ENCODE measurements at places on chromosomes 3 and 15. TPM values are rescaled to one million over a fixed set of nuclear protein-coding genes. Genes with fewer than 3 reads are reported as not detected.

GRCh38 chr3:8359133-8359532 is 142.5 kb upstream of the LMCD1 start:
- no peaks in the 10 kb centered on the region for H3K36me3 ChIP-seq
- no peaks in the 10 kb centered on the region for H3K27me3 ChIP-seq
- H3K4me3 ChIP-seq, result no peak overlapping the region
- no peak overlapping the region for H3K27ac ChIP-seq
- no peak for DNase-seq
- H3K4me1 ChIP-seq, result no peaks in the 10 kb centered on the region

GRCh38 chr3:34016925-34017587 is 218.6 kb downstream of the PDCD6IP start:
- H3K4me3 ChIP-seq, result no peak overlapping the region
- H3K27me3 ChIP-seq, result no peaks in the 10 kb centered on the region
- no peaks in the 10 kb centered on the region for H3K4me1 ChIP-seq
- no peak overlapping the region for H3K27ac ChIP-seq

DNA sequence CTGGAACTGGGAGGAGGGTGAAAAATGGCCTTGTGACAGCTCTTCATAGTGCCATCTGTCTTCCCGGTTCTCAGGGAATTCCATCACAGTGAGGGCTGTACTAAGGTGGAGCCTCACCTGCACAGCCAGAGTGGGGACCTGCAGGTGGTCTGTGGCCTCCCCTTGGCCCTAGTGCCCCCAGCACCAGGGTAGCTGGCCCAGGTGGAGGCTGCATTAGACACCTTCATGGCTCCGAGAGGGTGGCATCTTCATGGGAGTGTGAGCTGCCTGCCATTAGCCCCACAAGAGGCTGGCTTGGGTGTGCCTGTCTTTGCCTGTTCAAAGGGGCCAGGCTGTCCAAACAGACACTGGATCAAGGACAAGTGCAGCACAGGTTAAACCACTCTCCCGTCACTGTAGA is 95.5 kb upstream of the PRR23E start:
- H3K4me1 ChIP-seq, result no peaks in the 10 kb centered on the region
- no peak overlapping the region for H3K4me3 ChIP-seq
- H3K36me3 ChIP-seq, result no peaks in the 10 kb centered on the region
- DNase-seq, result no peak
- H3K27ac ChIP-seq, result no peak overlapping the region
- H3K27me3 ChIP-seq, result no peaks in the 10 kb centered on the region

- no peak overlapping the region for H3K27ac ChIP-seq
- no peak for DNase-seq
- no peak overlapping the region for H3K4me3 ChIP-seq
- H3K36me3 ChIP-seq, result no peaks in the 10 kb centered on the region
Observed at GRCh38 chr15:52283281-52283680, 12.3 kb downstream of the MYO5C start.

- no peak overlapping the region for H3K27ac ChIP-seq
- H3K4me3 ChIP-seq, result no peak overlapping the region
- no peaks in the 10 kb centered on the region for H3K36me3 ChIP-seq
- no peak for DNase-seq
- H3K27me3 ChIP-seq, result no peaks in the 10 kb centered on the region
- peaks cover 13% of the 10 kb centered on the region for H3K4me1 ChIP-seq
Observed at GRCh38 chr15:45276831-45277230, 24.8 kb downstream of the SLC28A2 start.

- no peak overlapping the region for H3K4me3 ChIP-seq
- H3K36me3 ChIP-seq, result no peaks in the 10 kb centered on the region
- H3K4me1 ChIP-seq, result peaks cover 5% of the 10 kb centered on the region
- DNase-seq, result no peak
- H3K27me3 ChIP-seq, result no peaks in the 10 kb centered on the region
Observed at GRCh38 chr3:178139116-178139515, 397.1 kb upstream of the KCNMB2 start.

GRCh38 chr3:36957063-36957462 is 12.2 kb upstream of the TRANK1 start:
- no peaks in the 10 kb centered on the region for H3K27me3 ChIP-seq
- H3K27ac ChIP-seq, result no peak overlapping the region
- H3K36me3 ChIP-seq, result no peaks in the 10 kb centered on the region
- H3K4me1 ChIP-seq, result peaks cover 9% of the 10 kb centered on the region

GRCh38 chr15:79981831-79982455 is 10.9 kb upstream of the BCL2A1 start:
- H3K4me3 ChIP-seq, result no peak overlapping the region
- H3K4me1 ChIP-seq, result no peaks in the 10 kb centered on the region
- DNase-seq, result peak; percentile 43
- no peaks in the 10 kb centered on the region for H3K36me3 ChIP-seq

Gene TP63
- 0.24 TPM for total RNA-seq

DNA sequence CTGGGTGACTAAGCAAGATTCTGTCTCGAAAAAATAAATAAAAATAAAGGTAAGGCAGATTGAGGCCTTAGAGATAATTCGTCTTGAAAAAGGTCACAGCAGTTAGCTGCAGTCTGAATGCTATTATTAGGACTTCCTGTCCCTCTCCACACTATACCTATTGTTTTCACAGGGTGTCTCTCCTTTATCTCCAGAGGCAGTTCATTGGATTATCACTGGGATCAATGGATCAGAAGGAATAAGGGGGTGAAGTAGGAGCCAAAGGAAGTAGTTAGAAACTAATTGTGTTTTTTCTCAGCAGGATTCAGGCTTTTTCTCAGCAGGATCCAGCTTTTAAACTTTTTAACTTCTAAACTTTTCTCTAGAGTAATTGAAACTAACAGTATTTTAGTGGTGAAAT is 326.9 kb downstream of the IL5RA start:
- no peaks in the 10 kb centered on the region for H3K36me3 ChIP-seq
- no peak overlapping the region for H3K4me3 ChIP-seq
- H3K27ac ChIP-seq, result no peak overlapping the region
- no peaks in the 10 kb centered on the region for H3K27me3 ChIP-seq
- H3K4me1 ChIP-seq, result no peaks in the 10 kb centered on the region

GRCh38 chr3:113532698-113533533 is 561 bp downstream of the SIDT1 start:
- no peak for DNase-seq
- H3K4me1 ChIP-seq, result peaks cover 14% of the 10 kb centered on the region
- H3K27ac ChIP-seq, result no peak overlapping the region
- no peaks in the 10 kb centered on the region for H3K36me3 ChIP-seq

DNA sequence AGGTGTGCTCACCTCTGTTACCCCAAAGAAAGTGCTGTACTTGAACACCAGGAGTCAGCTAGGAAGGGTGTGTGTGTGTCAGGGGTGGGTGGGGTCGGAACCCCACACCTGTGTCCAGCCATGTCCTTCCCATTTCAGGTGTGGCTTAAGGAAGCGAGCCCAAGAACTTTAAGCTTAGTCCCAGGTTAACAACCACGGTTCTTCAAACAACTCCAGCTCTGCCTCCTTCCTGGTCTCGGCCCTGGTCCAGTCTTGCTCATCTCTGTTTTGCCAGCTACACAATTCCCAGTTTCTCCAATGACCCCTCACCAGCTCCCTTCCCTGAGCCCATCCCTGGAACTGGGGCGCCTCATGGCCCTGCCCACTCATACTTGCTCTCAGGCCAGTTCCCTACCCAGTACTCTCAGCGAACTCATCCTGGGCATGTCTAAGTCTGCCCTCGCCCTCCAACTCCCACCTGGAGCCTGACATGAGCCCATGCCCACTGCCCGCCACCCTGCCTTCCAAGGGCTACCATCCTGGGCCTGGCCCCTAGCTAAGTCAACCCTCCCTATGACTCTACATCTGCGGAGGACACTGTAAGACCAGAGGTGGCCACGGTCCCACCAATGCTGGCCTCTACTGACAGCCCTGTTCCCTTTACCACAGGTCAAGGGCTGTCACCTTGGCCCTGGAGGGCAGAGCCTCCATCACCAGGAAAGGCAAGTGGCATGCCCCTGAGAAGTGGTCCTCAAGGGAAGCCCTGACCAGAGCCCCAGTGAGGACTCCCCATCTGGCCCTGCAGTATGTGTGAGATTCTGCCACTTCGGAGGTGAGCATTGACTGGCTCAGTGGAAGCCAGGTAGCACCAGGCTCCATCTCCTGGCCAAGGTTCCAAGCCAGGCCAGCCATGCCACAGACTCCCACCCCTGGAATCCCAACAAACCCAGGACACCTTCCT is 9.2 kb downstream of the POC1A start:
- H3K4me1 ChIP-seq, result peaks cover 11% of the 10 kb centered on the region
- H3K27me3 ChIP-seq, result no peaks in the 10 kb centered on the region
- DNase-seq, result no peak
- no peak overlapping the region for H3K4me3 ChIP-seq

Gene SLC51A
- total RNA-seq, result not detected

GRCh38 chr15:58081456-58081855 is 15.9 kb upstream of the ALDH1A2 start:
- no peak for DNase-seq
- H3K4me1 ChIP-seq, result no peaks in the 10 kb centered on the region
- H3K36me3 ChIP-seq, result no peaks in the 10 kb centered on the region
- H3K4me3 ChIP-seq, result no peak overlapping the region
- H3K27ac ChIP-seq, result no peak overlapping the region

Gene SYNPR
- total RNA-seq, result 8.3 TPM

DNA sequence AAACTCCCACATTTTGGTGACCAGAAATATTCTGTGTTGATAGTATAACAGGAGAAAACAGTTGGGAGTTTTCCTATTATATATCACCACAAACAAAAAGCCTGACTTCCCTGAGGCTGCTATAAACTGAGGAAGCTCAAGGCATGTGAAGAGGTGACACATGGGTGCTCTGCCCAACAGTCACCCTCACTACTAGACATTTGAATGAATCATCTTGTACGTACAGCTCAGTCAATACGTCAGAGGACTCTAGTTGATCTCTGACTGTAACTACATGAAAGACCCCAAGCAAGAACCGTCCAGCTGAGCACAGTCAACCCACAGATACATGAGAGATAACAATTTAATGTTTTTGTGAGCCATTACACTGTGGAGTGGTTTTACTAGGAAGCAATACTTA is 338.3 kb upstream of the ATP11B start:
- no peak overlapping the region for H3K27ac ChIP-seq
- H3K36me3 ChIP-seq, result no peaks in the 10 kb centered on the region
- no peaks in the 10 kb centered on the region for H3K27me3 ChIP-seq
- no peak for DNase-seq

DNA sequence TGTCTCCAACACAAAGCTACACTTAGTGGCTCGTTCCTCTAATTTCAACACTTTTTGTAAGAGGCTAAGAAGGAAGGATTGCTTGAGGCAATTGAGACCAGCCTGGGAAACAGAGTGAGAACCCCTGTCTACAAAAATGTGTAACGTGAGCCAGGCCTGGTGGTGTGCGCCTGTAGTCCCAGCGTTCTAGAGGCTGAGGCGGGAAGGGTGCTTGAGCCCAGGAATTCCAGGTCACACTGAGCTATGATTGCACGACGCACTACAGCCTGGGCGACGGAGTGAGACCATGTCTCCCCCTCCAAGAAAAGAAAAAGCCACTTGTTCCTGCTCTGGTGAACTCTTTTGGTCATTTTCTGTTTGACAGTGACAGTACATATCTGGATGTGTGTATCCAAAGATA is 127.9 kb downstream of the GABRB3 start:
- DNase-seq, result no peak
- H3K27me3 ChIP-seq, result no peaks in the 10 kb centered on the region
- H3K4me1 ChIP-seq, result no peaks in the 10 kb centered on the region
- no peak overlapping the region for H3K27ac ChIP-seq

GRCh38 chr15:57540211-57540610 is 51.5 kb upstream of the MYZAP start:
- no peak for DNase-seq
- no peaks in the 10 kb centered on the region for H3K4me1 ChIP-seq
- H3K36me3 ChIP-seq, result no peaks in the 10 kb centered on the region
- no peak overlapping the region for H3K27ac ChIP-seq
- no peaks in the 10 kb centered on the region for H3K27me3 ChIP-seq

- H3K27me3 ChIP-seq, result no peaks in the 10 kb centered on the region
- H3K36me3 ChIP-seq, result no peaks in the 10 kb centered on the region
- no peak overlapping the region for H3K27ac ChIP-seq
- DNase-seq, result no peak
Observed at GRCh38 chr3:150447631-150448465, 39.8 kb downstream of the TSC22D2 start.

DNA sequence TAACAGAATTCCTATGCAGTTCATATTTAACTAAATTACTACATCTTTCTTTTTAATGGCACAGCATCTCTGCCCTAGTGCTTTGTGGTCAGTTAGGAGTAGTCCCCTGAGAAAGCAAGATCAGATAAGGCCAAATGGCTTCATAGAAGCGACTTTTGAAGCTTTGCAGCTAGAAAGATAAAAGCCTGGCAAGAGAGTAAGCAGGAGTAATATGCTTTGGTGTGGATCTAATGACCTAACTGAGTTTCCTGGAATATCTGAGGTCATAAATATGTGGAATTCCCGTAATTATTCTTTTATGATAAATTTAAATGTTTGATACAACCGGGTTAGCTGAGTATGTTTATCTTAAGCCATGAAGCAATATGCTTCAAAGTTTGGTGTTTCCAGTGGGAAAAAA is 374.9 kb upstream of the LRRC3B start:
- no peaks in the 10 kb centered on the region for H3K36me3 ChIP-seq
- no peak for DNase-seq
- H3K27me3 ChIP-seq, result no peaks in the 10 kb centered on the region
- H3K4me3 ChIP-seq, result no peak overlapping the region
- H3K4me1 ChIP-seq, result no peaks in the 10 kb centered on the region

- H3K4me1 ChIP-seq, result no peaks in the 10 kb centered on the region
- H3K4me3 ChIP-seq, result no peak overlapping the region
- no peaks in the 10 kb centered on the region for H3K27me3 ChIP-seq
- no peak overlapping the region for H3K27ac ChIP-seq
- H3K36me3 ChIP-seq, result no peaks in the 10 kb centered on the region
- DNase-seq, result no peak
Observed at GRCh38 chr15:57015897-57016296, 97.5 kb downstream of the TCF12 start.

- H3K36me3 ChIP-seq, result no peaks in the 10 kb centered on the region
- no peaks in the 10 kb centered on the region for H3K27me3 ChIP-seq
- no peak for DNase-seq
- no peaks in the 10 kb centered on the region for H3K4me1 ChIP-seq
- H3K27ac ChIP-seq, result no peak overlapping the region
- peak overlapping the region; percentile 33 for H3K4me3 ChIP-seq
Observed at GRCh38 chr3:52317208-52318000, 1.3 kb downstream of the DNAH1 start.

DNA sequence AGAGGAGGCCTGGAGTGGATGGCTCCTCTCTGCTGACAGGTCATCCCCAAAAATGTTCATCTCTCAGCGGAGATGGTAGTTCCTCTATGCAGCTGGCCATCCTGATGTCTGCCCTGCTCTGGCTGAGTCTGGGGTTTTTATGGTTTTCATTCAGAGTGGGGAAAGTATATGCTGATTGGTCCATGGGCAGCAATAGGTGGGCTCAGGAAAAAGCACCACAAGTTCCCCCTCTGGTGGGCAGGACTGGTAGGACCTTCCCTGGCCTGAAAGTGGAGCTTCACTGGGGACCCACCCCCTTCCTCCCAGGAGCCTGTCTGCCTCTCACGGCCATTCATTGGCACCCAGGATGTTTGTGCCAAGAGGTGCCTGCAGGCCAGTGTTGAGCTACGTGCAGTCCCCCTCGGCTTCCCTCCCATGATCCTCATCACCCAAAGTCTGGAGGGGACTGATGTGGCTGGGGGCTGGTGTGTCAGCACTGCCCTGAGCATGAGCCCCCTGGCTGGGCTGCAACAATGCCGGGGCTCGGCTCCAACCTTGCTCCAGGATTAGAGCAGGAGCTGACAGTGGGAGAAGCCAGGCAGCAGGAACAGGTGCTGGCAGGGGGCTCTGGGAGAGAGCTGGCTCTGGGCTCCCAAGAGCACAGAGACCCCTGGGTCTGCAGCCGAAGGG is 13.1 kb upstream of the BLOC1S6 start:
- H3K36me3 ChIP-seq, result no peaks in the 10 kb centered on the region
- no peaks in the 10 kb centered on the region for H3K27me3 ChIP-seq
- H3K4me1 ChIP-seq, result no peaks in the 10 kb centered on the region
- H3K4me3 ChIP-seq, result no peak overlapping the region

Gene SLC28A1
- total RNA-seq, result 0.12 TPM

- no peak for DNase-seq
- no peak overlapping the region for H3K27ac ChIP-seq
Observed at GRCh38 chr3:41819236-41819635, 142.7 kb downstream of the ULK4 start.

All from right atrium auricular region (tissue), 2 donors.